NCI-H226 (cell line): ENCODE measurements at places on chromosomes 5 and 9.

- DNase-seq: no peak
Observed at GRCh38 chr9:134144801-134145200, 8.9 kb downstream of the WDR5 start.

DNA sequence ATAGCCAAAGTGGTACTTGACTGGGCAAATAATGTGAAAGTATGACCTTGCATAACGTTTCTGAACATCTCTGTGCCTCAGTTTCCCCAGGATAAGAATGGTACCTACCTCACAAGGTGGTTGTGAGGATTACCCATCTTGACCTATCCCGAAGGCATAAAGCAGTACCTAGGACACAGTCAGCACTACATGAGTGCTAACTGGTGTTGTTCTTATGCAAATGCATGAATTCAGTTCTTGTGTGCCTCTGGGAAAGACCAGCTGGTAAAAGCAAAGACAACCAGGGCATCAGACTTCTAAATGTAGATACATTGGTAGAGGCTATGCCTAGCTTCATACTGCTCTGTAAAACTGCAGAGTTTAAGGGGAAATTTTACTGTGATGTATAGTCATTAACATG lies 21.8 kb upstream of the TMEM252 start:
- no peak for DNase-seq

- no peak for DNase-seq
Observed at GRCh38 chr9:117555964-117556629, 141.2 kb upstream of the ASTN2 start.

DNA sequence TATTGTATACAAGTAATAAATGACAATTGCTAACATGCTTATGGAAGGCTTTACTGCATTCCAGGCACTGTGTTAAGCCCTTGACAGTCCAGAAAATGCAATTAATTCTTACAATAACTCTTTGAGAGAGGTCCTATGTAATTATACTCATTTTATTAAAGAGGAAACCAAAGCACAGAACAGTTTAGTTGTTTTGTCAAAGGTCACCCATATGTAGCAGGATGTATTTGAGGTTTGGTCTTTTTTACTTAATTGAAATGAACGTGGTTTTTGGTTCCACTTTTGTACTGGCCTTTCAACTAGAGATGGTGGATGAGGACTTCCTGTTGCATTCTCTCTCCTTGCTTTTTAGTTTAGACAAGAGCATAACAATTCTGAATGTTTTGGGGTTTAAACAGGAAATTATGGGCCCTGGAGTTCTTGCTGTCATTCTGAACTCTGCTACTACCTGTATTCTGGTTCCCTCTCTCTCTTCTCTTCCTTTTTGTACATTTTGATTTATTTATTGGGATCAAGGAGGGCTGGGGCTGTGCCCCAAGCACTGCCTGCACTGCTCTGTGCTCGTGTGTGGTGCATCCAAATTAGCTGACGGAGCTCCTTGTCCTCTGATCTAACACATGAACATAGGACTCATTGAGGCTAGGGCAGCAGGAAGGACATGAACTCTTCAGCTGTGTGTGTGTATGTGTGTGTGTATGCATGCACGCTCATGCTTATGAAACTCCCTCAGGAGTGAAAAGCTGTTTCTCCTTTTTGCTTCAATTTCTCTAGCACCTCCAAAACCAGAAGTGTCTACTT lies 47.4 kb downstream of the SLC28A3 start:
- no peak for DNase-seq

DNA sequence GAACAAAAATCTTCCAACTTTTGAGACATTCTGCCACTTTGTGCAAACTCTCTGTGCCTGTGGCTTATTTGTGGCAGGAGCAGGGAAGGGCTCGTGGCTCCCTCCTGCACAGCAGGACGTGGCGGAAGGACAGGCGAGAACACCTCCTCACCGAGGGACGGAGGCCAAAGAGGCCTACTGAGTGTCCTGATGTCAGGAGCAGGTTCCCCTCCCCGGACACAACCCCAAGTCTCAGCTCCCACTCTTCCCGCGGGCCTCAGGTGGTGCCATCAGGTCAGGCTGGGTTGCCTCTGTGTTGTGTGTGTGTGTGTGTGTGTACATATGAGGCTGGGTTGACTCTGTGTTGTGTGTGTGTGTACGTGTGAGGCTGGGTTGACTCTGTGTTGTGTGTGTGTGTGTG lies 136.8 kb upstream of the LPCAT1 start:
- DNase-seq: no peak

- DNase-seq: no peak
Observed at GRCh38 chr5:35618304-35618636, 607 bp downstream of the SPEF2 start.

DNA sequence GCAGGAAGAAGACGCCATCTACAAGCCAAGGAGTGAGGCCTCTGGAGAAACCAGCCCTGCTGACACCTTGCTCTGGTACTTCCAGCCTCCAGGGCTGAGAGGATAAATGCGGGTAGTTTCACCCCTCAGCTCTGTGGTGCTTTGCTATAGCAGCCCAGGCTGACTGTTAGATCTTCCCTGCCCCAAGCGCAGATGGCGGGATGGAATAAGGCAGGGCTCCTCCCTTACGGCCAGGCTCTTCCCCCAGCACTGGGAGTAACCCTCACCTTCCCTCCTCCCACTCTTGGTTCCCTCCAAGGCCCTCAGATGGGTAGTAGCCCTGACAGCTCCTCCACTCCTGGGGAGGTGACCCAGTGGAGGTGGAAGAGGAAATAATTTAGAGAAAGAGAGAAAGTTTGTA lies 285.1 kb downstream of the GADD45G start:
- no peak for DNase-seq

DNA sequence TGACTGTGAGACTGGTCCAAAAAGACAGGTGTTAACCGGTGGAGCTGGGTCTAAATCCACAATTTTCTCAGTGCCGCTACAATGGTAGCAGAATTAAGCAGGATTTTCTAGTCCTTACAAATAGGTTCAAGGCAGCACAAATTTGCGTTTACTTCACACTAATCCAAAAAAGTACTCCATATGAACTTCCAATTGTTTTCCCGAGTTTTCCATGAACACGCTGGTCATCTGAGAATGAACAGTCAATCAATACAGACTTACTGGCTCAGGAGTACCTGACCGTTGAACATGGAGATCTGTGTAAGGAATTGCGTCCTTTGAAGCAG lies 709 bp downstream of the SLC35D2 start:
- no peak for DNase-seq

GRCh38 chr5:79849486-79850315 lies 141.4 kb downstream of the MTX3 start:
- DNase-seq: no peak
